ENCODE measurements at places on chromosomes 1 and 21.

DNA sequence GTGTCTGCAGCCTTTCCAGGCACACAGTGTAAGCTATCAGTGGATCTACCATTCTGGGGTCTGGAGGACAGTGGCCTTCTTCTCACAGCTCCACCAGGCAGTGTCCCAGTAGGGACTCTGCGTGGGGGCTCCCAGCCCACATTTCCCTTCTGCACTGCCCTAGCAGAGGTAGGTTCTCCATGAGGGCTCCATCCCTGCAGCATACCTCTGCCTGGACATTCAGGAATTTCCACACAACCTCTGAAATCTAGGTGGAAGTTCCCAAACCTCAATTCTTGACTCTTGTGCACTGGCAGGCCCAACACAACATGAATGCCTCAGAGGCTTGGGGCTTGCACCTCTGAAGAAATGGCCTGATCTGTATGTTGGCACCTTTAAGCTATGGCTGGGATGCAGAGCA lies 6.8 kb downstream of the CRYZ start:
- DNase-seq, result no peak

GRCh38 chr21:42319851-42320572 lies 4.8 kb upstream of the TFF3 start:
- DNase-seq, result no peak

GRCh38 chr1:9755441-9755995 lies 68.2 kb downstream of the CLSTN1 start:
- no peak for DNase-seq

- DNase-seq, result no peak
Measured at GRCh38 chr1:213605732-213606131, 382.0 kb upstream of the PROX1 start.

- DNase-seq, result no peak
Measured at GRCh38 chr1:164823486-164824279, 264.7 kb downstream of the PBX1 start.

- no peak for DNase-seq
Measured at GRCh38 chr21:32463889-32464300, 51.4 kb downstream of the EVA1C start.

DNA sequence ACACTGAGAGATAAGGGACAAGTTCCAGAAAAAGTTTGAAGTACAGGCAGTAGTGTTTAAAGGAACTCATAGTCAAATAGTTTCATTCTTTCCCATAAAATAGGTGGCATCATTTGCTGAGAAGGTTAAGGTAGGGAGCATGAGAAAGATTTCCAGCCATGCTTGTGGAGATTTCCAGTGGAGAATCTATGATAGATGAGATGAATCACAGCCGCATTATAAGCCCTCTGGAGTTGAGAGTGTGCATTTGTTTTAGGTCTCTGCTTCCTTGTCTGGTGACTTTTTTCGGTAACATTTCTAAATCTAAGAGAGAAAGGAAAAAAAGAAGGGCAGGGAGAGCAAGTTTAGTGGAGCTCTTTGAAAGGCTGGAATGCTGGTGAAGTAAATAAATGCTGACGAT lies 108.7 kb downstream of the DISP1 start:
- DNase-seq, result no peak

GRCh38 chr1:109225308-109225707 lies 11.6 kb downstream of the SARS1 start:
- DNase-seq, result no peak

DNA sequence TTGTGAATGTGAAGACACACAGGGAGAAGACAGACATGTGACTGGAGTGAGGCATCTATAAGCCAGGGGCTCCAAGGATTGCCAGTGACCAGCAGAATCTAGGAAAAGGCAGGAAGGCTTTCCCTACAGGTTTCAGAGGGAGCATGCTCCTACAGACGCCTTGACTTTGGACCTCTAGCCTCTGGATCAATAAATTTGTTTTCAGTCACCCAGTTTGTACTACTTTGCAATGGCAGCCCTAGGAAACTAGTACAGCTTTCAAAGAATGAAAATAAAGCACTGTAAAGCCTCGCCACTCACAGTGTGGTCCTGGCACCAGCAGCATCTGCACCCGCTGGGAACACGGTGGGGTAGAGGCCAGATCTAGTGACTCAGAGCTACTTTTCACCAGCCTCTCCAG lies 510.0 kb downstream of the LTN1 start:
- DNase-seq, result no peak
